ENCODE measurements at places on chromosomes 13 and 19.

- DNase-seq = no peak
Measured at GRCh38 chr13:46181840-46182490, at the start of gene LCP1. LCP1 (minus strand) TSS chr13:46182177; CDS start chr13:46159662, 22,515 bp downstream.

- no peak for DNase-seq
Measured at GRCh38 chr19:7703332-7703731, 1.4 kb upstream of the FCER2 start.

- DNase-seq = no peak
Measured at GRCh38 chr19:4495471-4495870, 22.8 kb downstream of the PLIN4 start.

GRCh38 chr19:6589711-6590257 is 1.2 kb downstream of the CD70 start:
- no peak for DNase-seq

All from foreskin fibroblast (primary cell).